ENCODE measurements at places on chromosomes 12 and 14.

- no peak for DNase-seq
Observed at GRCh38 chr12:44247588-44247987, 411.7 kb downstream of the TMEM117 start.

DNA sequence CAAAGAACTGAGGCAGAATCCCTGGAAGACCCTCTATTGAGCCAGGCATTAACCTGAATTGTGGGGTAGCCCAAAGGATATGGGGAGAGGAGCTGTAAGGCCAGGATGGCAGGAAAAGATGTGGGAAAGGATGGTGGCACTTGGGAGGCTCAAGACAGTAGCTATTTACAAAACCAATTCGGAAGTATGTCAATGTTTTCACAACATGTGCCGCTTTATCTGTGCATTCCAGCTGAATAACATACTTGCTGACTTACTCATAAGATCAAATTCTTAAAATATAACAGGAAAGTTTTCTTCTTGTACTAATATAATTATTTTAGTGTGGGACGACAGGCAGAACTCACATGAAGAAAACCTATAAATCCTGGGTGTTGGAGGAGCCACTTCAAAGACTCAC, 10.6 kb downstream of the BBS10 start:
- no peak for DNase-seq

GRCh38 chr14:98925354-98926040, 346.5 kb downstream of the BCL11B start:
- DNase-seq, result no peak

DNA sequence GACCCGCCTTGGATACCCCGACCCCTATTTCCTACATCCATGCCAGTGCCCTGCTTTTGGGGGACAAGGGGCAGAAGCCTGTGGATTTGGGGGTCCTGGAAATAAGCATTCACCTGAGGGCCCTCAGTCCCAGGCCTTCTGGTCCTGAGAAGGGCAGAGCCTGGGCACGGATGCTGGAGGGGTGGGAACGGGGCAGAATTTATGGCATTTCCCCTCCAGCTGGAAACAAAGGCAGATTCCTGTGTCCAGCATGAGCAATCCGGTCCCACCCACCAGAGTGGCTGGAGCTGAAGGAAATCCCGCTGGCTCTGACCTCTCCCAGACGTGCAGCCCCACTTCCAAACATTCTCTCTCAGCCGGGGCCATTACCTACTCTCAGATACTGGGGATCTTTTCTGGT, 9.3 kb downstream of the ANKRD33 start:
- DNase-seq, result no peak

DNA sequence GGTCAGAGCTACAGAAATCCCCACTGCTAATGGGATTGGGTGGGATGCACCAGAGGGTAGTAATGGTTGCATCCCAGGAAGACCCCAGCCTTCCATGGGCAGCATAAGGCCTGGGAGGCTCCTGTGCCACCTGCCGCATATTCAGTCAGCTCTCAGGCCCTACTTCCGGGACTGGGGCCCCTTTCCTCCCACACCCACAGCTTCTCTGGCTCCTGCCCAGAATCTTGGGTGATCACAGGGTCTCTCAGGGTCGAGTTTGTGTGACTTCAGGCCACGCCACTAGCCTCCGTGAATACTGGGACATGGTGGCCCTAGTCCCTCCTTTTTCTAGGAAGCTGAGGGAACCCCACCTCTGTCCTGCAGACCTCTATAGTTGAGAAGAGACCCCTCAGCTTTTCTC, 66.8 kb upstream of the RIN3 start:
- DNase-seq, result no peak

- DNase-seq, result no peak
Observed at GRCh38 chr14:89959853-89960445, 4.2 kb downstream of the TDP1 start.
